Activated T-cell treated with anti-CD3 and anti-CD28 coated beads, Interleukin-2, amount 50 U/mL, for 72 hours (primary cell): ENCODE measurements at places on chromosomes 12 and 14. TPM values are rescaled to one million over a fixed set of nuclear protein-coding genes. Genes with fewer than 3 reads are reported as not detected.

DNA sequence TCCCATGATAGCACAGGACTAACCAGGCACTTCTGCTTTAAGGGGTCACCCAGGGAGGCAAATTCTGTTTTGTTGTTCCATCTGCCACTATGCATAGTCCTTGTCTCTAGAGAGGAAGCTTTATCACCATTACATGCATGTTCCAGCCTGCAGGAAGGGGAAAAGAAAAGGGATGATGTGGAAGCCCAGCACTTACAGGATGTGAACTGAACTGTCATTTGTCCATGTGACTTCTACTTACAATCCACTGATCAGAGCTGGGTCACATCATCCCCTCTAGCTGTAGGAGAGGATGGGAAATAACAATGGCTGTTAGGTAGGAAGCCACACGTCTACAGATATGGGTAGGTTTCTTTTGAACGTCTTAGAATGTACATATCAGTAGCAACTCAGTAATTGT, 203.1 kb downstream of the PTPRO start:
- DNase-seq: no peak

DNA sequence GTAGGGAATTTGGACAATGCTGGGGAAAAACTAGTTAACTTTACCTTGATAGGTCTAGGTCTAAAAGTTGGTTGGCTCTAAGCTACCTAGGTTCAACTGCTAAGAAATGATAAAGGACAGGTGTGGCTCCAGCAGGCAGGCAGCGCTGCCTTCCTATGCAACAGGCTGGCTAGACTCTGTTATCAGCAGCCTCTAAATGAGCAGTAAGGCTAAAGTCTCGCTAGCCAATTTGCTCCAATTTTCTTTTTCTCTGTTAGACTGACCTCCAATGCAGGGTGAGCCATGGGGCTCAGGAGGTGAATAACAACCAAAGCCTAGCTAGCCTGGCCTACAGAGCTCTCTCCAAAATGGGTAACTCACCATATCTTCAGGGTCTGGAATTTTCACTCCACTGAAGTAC, 26.5 kb downstream of the DMAC2L start:
- no peak for DNase-seq

GRCh38 chr12:95532851-95533250, 18.4 kb downstream of the USP44 start:
- no peak for DNase-seq

The TSPAN9 gene
- total RNA-seq: 0.58 TPM

GRCh38 chr12:55925371-55925770, 2.3 kb downstream of the PYM1 start:
- DNase-seq: no peak

GRCh38 chr12:88600272-88600671, 20.0 kb upstream of the KITLG start:
- no peak for DNase-seq

The SCN8A gene
- 0.79 TPM for total RNA-seq

DNA sequence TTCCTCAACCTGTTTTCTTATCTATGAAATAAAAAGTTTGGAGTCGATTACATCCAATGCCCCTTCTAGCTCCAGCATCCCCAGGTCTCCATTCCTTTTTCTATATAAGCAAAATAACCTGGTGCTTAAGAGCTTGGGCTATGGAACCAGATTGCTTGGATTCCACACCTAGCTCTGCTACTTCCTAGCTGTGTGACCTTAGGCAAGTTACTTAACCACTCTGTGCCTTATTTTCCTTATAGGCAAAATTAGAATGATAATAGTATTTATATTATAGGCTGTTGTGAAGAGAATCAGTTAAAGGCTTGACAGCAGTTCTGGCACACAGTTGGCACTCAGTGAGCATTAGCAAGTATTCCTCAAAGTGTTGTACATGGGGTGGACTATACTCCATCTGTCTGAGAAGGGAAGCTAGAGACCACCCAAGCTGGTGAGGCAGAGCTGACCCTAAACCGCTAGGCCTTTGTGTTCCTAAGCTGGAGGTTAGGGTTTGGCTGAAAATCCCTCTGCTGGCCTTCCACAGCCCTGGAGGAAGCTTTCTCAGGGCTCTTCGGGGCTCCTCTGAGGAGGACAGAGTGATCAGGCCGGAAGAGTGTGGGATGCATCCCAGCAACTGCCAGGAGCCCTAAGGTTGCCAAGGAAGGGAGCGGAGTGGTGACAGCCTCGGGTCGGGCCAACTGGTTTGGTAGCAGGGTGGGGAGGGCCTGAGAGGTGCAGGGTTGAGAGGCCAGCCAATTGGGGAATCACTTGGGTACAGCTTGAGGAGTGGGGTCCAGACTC, 6.0 kb upstream of the KRT4 start:
- no peak for DNase-seq

- DNase-seq: no peak
These were observed 160.7 kb upstream of the CCND2 start for GRCh38 chr12:4112734-4113325.

GRCh38 chr12:49842519-49843352, at the start of gene BCDIN3D:
Gene BCDIN3D (minus strand): TSS chr12:49843106. CDS start chr12:49843087, 19 bp downstream.
- DNase-seq: peak; percentile 95

- DNase-seq: no peak
These were observed 94.3 kb downstream of the LRRC74A start for GRCh38 chr14:76920331-76921087.

DNA sequence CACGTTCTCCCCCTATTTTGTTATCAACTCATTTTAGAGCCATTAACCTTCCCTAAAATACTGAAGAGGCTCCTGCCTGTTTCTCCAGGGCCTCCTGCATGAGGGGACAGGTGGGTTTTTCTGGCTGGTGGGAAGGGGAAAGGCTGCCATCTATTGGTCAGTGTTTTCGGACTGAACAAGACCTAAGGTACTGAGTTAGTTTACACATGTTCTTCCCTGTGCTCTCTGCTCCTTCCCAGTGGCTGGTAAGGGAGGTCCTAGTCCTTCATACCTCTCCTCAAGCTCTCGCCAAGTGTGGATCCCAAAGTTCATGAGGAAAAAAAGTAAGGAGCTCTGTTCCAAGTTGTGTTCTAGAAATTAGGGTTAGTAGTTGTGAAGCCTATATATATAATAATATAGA, 357.5 kb downstream of the FSCB start:
- no peak for DNase-seq

GRCh38 chr14:74045522-74045921, 26.4 kb downstream of the BBOF1 start:
- DNase-seq: no peak

DNA sequence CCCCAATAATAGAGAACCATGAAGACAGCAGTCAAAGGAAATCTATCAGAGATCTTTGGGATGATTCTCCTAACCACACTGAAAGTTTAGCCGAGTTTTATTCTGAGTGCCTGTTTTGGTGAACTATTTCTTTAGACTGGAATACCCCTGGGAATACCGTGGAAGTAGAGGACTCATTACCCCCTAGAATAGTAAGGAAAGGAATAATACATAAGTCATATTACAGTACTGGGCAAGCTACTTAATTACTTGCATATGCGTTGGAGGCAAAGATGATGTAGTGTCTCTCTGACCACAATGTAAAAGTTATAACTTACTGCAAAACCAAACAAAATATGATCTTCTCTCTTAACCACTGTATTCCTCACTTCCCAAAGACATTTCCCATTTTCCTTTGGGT, 25.5 kb downstream of the ZC2HC1C start:
- no peak for DNase-seq

- DNase-seq: no peak
These were observed 279.1 kb downstream of the BTG1 start for GRCh38 chr12:91866566-91866965.

The SPTLC2 gene
- 18.4 TPM for total RNA-seq

DNA sequence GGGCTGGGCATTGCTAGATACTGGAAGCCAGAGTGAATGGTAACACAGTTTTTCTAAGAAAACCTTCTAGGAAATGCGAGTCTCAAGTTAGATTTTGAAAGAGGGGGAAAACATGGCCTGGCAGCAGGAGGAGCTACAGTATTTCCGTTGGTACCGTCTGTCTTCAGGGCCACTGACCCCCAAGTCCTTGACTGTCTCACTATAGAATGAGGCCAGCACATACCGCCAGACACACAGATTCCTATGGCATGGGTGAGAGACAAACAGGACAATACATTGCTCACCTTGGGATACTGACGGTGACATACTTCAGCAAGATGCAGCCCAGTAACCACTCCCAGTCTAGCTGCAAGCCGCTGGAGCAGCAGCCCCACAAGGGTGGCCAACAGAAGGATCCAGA, 21.7 kb downstream of the SLC11A2 start:
- no peak for DNase-seq

DNA sequence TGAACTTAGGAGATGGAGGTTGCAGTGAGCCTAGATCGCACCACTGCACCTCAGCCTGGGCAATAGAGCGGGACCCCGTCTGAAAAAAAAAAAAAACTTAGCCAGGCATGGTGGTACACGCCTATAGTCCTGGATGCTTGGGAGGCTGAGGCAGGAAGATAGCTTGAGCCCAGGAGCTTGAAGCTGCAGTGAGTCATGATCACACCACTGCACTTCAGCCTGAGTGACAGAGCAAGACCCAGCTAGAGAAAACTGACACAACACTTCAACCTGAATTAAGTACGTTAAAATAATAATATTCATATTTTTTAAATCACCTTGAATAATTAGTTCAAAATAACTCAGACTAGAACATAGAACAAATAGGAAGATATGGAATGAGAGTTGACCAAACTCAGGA, 5.7 kb upstream of the CATSPERB start:
- no peak for DNase-seq

The ADAM21 gene
- total RNA-seq: not detected

DNA sequence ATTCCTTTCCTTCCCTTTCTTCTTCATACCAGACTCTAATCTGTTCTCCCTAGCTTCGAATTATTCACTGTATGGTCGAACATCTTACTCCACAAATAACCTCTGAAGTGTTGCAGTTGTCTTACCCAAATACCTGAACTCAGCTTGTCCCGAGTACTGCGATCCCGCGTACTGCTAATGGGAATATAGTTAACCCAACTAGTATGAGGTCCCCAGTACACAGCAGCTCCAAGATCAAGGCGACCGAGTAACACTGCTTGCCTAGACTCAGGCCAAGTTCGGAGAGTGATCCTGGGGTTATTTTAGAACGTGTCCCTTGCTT, 462 bp upstream of the ETNK1 start:
- no peak for DNase-seq

DNA sequence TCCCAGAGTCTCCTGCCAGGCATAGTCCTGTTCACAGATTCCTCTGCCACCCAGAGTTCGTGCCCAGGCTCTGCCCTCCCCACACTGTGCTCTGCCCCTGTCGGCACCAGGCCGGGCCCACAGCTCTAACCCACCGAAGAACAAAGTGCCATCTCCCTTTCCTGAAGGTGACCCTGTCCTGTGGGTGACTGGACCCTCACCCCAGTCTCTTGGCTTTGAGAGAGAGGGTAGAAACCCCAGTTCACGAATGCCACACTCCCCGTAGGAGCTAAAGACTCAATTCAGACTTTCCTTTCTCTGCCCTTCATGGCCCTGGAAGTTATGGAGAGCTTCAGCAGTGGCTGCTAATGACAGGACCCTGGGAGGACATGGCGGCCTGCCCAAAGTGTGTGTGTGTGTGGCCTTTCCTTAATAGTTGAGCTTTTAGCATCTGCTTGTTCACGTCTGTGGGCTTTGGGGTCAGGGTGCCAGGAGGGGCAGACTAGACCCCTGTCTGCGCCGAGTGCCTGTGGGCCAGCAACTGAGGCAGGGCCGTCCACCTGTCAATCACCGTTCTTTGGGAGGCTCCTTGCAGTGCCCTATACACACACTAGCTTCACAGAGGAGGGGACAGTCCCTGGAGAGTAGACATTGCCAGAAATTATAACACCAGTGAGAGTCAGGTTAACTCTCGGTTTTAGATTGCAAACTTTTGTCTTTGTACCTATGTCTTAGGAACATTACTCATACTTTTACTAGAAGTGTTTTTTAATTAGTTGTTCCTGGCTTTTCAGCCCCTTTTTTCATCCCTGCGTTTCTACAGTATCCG, 84.6 kb upstream of the DYNC1H1 start:
- DNase-seq: peak; percentile 53

- peak; percentile 64 for DNase-seq
These were observed 63.6 kb upstream of the DLK1 start for GRCh38 chr14:100662879-100663760.

GRCh38 chr14:48748151-48748675, 838.0 kb downstream of the RPS29 start:
- no peak for DNase-seq

DNA sequence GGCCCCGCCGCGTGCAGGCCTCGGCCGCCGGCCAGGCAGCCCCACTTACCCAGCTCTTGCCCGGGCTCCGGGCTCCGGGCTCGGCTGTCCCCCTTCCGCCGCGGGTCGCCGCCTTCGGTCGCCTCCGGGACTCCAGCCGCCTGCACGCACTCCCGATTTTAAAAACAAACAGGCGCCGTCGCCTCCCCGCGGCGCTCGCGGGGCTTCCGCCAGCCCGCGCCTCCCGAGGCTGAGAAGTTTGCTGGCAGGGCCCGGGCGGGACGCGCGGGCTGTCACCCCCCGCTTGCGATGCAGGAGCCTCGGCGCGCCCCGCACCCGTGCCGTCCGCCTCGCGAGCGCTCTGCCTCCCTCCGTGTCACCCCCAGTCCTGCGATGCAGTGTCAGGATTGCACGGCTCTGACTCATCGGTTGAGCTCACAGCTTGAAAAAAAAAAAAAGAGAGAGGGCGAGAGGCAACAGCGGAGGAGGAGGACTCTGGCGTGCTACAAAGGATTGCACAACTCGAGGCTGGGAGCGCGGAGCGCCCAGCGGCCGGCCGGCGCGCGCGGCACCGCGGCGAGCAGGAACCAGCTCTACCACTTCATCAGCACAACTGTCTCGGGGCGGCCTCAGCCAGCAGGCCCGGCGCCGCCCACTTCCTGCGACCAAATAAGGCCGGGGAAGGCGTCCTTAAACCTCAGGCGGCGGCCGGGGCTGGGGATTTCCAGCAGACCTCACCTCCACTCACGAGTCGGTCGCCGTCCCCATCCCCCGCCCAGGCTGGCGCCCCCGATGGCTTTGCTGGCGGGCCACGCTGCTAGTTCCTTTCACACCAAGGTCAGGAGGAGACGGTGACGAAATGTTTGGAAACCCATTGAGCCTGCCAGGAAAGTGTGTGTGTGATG, 45.8 kb upstream of the PNMA1 start:
- peak; percentile 98 for DNase-seq

GRCh38 chr12:28569698-28570411, 379.6 kb downstream of the CCDC91 start:
- DNase-seq: no peak

DNA sequence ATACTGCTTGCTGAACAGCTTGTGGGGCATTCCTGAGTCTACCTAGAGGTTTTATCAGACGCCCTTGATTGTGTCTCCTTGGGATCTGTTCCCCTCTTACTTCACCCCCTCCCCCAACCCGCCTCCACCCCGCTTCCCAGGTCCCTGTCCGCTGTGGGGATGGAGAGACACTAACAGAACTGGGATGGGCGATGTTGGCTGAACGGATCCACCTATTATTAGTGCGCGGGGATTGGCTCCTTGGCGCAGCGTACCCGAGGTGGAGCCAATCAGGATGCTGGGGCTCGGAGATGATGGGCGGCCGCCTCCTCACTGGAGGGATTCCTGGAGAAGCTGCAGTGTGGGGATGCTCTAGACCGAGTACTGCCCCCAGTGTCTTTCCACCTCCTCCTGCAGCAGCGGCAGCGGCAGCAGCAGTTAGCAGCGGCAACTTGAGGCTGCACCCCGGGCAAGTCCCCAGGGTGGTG, at the start of gene SYT1:
TSS of gene SYT1 (plus strand) at position 372 of the 467 bp plus-strand sequence.
- DNase-seq: no peak

The SIX4 gene
- total RNA-seq: 0.19 TPM
